Neural progenitor cell (in vitro differentiated cells): ENCODE measurements at places on chromosomes 12 and 14. TPM values are rescaled to one million over a fixed set of nuclear protein-coding genes. Genes with fewer than 3 reads are reported as not detected.

CLEC4A gene
- 0.43 and 2.0 TPM in 2 replicates for total RNA-seq

DNA sequence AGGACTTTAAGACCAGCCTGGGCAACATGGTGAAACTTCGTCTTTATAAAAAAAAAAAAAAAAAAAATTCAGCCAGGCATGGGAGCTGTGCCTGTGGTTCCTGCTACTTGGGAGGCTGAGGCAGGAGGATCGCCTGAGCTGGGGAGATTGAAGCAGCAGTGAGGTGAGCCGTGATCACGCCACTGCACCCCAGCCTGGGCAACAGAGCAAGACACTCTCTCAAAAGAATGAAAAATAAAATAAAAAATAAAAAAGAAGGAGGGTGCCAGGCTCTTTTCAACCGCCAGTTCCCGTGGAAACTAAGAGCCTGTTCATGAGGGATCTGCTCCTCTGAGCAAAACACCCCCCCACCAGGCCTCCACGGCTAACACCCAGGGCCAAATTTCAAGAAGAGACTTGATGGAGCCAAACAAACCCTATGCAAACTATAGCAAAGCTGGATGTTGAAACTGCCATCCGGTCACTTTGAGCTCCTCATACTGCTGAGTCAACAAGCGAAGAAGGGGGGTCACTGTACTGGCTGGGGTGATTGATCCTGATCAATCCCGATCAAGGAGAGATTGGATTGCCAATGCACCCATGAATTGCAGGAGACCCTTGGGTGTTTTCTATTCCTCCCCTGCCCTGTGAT lies 23.4 kb downstream of the DLK1 start:
- DNase-seq = no peak

DNA sequence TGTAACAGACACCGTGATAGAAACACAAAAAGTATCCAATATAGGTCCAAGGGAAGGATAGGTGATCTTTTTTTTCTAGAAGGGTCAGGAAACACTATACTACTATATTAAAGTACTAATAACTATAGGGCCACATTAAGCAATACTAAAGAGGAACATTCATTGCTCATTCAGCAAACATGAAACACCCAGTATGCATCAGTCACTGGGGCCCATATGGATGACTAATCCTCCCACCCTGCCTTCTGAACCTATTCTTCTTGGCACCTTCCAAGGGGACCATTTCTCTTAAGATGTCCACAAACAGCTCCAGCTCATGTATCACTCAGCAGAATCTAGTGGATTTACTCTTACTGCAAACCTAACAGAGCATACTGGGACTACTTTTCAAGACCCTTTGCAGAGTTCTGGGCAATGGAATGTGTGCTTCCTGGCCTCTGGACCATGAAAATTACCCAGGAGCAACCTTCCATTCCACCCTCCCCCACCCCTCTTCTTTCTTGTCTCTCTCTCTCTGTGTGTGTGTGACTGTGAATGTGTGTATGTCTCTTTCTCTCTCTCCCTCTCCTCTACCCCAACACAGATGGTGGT lies 187.9 kb downstream of the EPS8 start:
- DNase-seq = no peak

IFNG-AS1 gene
- total RNA-seq = not detected in 2 replicates

BATF gene
- total RNA-seq = not detected in 2 replicates

ADAMTS20 gene
- total RNA-seq = 8.6 and 10.9 TPM in 2 replicates

DNA sequence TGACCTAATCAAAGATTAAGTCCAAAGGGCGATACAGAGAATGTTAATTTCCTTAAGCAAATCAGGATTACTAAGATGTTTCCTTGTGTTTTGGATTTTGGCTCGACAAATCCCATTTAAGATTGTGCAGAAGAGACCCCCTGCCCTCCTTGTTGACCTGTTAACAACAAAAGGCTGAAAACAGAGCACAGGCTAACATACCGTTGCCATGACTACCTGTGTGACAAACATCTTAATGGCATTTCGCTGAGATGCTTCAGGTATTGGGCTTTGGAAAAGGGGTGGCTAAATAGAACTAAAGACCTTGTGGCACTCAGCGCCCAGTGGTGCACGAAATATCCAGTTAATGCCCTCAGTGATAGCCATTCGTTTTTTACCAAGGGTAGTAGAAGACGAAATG lies 1532.3 kb upstream of the TMEM132C start:
- peak; percentile 67 for DNase-seq

DNA sequence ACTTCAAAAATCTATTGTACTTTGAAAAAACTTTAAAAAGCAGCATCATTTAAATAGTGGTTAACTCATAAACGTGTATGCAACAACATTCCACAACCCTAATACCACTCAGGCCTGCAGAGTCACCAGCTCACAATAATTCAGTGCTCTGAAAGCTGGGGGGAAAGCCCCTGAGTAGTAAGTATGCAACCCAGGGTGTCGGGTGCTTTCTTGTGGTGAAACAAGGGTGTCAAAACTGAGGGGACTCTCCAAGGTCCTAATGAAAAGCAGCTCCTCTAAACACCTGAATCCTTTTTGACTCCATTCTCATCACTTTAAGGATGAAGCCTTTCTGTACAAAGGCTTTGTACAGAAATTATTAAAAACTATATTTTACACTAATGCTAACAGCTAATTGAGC lies 33.7 kb downstream of the FGFR1OP2 start:
- DNase-seq = no peak

DNA sequence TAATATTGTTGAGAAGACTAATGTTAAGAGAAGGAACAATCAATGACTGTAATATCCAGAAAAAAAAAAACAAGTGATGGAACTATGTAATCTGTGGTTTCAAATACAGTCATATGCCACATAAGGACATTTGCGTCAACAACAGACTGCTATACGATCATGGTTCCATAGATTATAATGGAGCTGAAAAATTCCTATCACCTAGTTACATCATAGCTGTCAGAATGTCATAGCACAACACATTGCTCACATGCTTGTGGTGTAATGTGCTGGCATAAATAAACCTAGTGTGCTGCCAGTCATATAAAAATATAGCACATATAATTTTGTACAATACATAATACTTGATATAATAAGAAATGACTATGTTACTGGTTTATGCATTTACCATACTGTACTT lies 653.5 kb downstream of the TRHDE start:
- DNase-seq = no peak

DNA sequence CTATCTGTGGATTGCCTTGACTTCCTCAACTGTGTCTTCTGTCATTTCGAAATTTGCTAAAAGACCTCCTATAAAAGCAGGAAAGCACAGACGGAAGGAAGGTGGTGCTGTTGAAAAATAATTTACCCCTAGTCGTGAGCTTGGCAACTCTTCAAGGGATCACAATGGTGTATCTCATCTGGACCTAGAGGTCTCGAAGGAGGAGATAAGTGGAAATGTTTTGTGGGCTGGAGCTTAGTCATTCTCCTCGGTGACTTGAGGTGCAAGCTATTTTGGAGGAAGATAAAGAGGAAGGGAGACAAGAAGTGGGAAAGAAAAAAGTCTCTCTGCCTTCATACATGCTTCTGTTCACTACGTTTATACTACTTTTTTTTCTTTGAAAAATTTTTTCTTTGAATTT lies 89.9 kb downstream of the FLRT2 start:
- DNase-seq = no peak

GRCh38 chr14:52063052-52063462 lies 5.8 kb downstream of the NID2 start:
- DNase-seq = no peak

DNA sequence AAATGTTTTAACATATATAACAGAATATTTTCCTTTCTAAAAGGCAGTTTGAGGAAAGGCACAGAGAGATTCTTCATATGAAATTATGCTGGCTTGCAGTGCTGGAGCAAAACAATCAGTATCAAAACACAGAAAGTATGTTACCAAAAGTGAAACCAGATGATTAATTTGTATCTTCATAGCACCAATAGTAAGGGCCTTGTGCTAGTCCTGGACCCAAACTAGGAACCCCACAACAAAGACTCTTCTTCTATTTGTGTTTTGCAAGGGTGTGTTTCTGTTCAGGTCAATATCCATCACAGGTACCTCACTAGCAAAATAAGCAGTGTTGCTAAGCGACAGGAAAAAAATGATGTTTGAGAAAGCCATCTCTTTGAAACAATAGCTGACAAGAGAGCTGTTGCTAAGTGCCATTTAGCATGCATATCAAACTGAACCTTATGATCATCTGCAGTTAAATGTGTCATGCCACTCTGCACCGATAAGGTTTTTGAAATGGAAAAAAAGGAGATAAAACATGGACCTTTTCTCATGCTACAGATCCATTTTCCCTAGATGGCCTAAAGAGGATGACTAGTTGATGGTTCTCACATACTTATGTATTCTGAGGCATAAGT lies 196.2 kb upstream of the ALG10 start:
- DNase-seq = no peak

APAF1 gene
- 43.2 and 69.1 TPM in 2 replicates for total RNA-seq

GPRC5A gene
- total RNA-seq = not detected in 2 replicates

GPN3 gene
- total RNA-seq = 41.1 and 62.3 TPM in 2 replicates

GRCh38 chr14:23352506-23353432 lies at the start of gene SLC22A17:
Gene SLC22A17, minus strand, starts transcription at chr14:23352887.
- peak; percentile 91 for DNase-seq

IFNG gene
- total RNA-seq = not detected in 2 replicates

DNA sequence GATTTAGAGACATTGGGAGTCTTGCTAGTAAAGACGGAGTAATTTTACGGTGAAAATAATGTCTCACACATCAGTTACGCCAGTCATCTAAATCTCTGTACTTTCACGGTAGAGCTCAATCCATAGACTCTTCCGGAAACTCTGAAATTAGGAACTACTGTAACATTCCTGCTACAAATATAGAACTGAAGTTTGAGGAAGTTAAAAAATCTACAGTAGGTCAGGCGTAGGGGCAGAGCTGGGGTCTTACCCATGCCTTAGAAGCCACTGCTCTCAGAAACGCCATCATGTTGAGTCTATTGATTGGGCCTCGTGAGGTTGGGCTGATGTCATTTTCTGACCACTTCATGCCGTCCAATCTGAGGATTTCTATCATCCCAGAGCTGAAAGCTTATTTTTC lies 1029.8 kb upstream of the TMEM132C start:
- no peak for DNase-seq

BIN2 gene
- total RNA-seq = 0.52 TPM in 1 of 2 replicates, not detected in the other

PPP4R3A gene
- total RNA-seq = 81.5 and 98.9 TPM in 2 replicates

DNA sequence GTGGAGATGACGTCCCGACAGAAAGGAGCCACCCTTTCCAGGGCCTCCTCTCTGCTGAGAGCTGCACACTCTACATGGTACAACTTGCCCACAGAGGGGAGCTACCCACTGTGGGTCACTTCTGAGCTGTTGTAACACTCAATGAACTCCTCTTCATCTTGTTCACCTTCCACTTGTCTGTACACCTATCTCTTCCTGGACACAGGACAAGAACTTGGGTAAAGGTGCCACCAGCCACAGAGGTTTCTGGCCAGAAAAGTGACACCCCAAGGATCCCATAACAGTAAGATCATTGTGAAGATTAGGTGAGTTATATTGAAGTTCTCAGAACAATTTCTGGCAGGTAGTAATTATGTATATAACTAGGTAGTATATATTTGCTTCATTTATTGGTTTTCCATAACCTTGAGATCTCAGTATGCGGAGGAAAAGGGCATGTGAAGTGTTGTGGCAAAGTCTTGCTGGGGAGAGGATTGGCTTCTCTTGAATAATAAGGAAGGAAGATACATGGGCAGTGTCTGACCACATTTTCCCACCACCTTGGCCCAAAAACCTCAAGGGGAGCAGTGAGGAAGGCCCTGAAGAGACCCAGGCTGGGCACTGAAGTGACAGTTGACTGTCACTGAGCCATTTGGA lies 34.2 kb downstream of the KRT76 start:
- no peak for DNase-seq

- peak; percentile 10 for DNase-seq
Observed at GRCh38 chr14:105999361-106000028, 473.1 kb downstream of the TMEM121 start.

- peak; percentile 83 for DNase-seq
Observed at GRCh38 chr12:82625523-82625922, 61.2 kb upstream of the TMTC2 start.

ZBTB39 gene
- 21.1 and 29.7 TPM in 2 replicates for total RNA-seq

SLCO1A2 gene
- 16.2 and 23.9 TPM in 2 replicates for total RNA-seq

DNA sequence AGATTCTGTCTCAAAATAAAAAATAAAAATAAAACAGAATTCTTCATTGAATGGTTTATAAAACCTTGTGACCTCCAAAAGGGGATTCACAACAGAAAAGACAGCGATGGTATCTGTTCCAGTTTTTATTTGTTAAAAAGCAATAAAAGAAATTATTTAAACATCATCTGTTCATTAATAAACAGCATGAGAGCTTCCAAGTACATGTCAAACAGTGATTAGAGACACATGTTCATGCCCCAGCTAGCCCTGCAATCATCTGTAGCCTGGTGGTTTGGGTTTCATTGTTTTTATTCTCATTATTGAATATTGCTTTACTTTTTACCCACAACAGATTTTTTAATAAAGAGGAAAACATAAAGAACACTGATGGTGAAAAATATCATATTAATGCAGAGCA lies 173.3 kb downstream of the ANO2 start:
- DNase-seq = no peak

ABHD12B gene
- not detected in 2 replicates for total RNA-seq

- DNase-seq = peak; percentile 53
Observed at GRCh38 chr12:54417712-54418440, 1.2 kb downstream of the ITGA5 start.

CMAS gene
- total RNA-seq = 32.5 and 38.2 TPM in 2 replicates

GRCh38 chr12:64836856-64837255 lies 12.4 kb downstream of the TBC1D30 start:
- no peak for DNase-seq

- DNase-seq = no peak
Observed at GRCh38 chr14:50792051-50792477, 38.9 kb downstream of the NIN start.

DNA sequence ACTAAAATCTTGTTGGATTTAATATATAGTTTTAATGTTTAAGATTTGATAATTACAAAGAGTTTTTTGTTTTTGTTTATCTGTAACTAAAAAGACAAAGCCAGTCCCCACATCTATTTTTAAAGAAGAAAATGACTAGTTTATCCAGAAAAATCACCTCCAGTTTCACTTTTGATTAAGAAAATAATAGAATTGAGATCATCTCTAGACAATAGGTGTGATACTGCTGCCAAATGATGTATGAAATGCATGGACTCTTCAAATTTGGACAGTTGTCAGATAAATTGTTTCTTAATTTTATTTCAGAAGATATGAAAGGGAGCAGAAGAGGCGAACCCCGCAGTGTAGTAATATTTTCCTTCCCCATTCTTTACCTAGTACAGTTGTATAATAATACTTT lies 20.0 kb downstream of the PCNX4 start:
- DNase-seq = no peak

DNA sequence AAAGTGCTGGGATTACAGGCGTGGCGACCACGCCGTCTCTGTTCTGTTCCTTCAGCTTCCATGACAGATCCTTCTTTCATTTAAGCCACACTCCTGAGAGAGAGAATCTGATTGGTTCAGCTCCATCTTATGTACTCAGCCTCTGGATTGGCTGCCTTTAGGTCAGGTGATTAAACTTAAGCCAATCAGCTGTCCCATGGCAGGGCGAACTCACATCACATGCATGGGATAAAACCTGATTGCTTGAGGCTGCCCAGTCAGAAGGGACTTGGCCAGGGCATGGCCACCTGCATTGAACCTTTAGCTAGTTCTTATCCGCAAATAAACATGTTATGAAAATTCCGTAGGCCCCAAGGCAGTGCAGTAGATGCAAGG lies 274.2 kb downstream of the SUDS3 start:
- no peak for DNase-seq

ARID2 gene
- total RNA-seq = 73.3 and 86.4 TPM in 2 replicates

PRH2 gene
- not detected in 2 replicates for total RNA-seq
